ENCODE measurements at places on chromosomes 7 and 10.

DNA sequence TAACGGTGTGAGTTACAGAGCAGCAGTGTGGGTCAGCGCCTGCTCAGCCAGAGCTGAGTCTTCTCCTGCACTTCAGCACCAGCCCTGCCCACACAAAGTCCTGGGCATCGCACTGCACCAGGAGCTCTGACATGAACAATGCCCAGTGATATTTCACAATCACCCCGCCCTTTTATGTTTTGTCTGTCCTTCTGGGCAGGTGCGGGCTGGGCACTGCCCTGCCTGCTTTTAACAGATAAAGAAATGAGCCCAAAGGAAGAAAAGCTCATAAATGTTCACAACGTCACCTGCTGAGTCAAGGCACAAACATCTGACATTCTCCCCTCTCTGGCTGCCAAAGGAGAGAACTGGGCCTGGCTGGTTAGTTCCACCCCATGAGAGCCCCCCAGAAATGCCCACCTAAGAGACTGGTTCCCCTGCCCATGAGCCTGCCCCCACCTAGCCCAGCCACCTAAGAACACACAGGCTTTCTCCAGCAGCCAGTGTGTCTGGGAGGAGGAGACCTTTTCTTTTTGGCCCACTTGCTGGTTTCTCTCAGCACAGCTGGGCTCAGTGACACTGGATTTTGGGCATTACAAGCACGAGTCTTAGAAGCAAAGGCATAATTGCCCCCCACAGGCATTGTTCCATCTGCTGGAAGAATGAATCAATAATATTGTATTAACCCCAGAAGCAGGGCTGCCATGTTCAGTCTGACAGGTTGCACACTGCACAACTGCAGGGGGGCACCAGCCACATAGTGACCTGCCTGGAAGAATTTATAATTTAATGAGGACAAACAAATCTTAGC lies 22.3 kb downstream of the CALML3 start:
- DNase-seq: no peak

DNA sequence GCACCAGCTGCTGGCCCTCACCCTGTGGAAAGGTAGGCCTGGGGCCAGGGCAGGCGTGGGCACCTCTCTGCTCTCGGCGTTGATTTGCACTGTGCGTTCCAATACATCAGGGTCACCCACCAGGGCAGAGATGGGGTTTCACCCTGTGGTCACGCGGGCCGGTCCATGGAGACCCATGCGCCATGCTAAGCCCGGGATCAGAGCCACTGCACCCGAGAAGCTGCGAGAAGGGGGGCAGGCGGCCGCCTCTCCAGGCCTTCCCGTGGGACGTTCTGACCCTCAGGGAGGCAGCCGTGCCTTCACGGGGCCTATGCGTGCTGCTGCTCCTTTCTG lies 11.1 kb downstream of the GET4 start:
- no peak for DNase-seq

DNA sequence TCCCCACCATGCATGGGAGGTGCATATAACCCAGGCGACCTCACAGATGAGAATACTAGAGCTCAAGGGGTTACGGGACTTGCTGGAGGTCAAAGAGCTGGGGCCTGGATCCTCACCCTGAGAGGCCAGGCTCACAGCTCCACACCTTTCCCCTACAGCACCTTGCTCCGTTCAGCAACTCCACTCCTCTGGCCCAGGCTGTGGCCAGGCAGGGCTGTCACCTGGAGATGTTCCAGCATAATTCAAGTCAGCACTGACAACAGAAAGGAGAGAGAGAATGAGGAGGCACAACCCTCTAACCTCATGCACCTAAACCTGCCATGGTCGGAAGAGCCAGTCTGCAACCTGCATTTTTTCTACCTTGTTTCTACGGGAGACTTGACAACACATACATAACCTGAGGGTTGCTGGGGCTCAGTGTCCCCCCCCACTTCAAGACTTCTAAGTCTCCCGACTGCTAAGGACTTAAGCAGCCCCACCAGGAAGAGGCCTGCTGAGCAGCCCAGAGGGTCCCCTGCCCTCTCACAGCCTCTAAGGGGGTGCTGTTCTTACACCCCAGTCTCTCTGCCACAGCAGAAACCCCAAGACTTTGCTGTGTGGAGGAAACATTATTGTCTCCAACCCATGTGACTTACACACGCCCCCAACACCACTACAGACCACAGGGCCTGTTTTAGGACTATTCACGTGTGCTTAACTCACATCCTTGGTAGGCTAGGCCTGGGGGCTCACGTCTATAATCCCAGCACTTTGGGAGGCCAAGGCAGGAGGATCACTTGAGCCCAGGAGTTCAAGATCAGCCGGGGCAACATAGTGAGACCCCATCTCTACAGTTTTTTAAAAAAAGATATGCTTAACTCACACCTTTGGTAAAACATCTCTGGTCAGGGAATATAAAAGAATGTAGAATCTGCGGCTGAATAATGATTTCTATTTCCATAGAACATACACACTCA lies 175.6 kb downstream of the FAM107B start:
- DNase-seq: no peak

DNA sequence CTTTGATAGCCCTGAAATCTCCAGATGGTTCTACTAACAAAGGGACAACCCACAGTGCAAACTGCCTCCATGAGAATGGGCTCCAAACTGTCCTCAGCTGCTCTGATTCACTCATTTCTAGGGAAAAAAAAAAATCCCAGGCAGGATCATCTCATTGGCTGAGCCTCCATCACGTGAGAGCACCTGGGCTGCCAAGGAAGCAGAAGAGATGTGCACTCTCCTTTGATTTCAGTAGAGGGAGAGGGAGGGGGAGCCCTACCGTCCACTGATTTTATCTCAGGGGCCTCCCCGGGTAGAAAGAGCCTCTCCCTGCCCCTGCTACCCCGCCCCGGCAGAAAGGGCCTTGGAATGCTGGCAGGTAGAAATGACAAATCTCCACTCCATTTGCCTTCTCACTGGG lies 725.4 kb downstream of the PHTF2 start:
- DNase-seq: no peak

DNA sequence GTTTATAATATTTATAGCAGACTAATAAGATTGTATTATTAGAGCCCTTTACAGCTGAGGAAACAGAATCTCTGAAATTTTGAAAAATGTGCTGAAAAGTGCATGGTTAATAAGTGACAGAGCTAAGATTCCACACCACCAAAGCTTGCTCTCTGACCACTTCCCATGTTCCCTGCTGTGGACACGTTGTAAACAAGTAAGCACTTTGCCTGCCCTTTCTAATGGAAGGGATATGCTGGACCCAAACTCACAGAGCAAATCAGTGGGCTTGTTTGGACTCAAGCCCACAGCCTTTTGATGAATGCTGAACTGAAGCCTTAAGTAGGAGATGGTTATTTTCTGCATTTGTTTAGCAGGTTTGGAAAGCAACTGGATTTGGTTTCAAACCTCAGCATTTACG lies 214.0 kb upstream of the TMEM72 start:
- DNase-seq: no peak

DNA sequence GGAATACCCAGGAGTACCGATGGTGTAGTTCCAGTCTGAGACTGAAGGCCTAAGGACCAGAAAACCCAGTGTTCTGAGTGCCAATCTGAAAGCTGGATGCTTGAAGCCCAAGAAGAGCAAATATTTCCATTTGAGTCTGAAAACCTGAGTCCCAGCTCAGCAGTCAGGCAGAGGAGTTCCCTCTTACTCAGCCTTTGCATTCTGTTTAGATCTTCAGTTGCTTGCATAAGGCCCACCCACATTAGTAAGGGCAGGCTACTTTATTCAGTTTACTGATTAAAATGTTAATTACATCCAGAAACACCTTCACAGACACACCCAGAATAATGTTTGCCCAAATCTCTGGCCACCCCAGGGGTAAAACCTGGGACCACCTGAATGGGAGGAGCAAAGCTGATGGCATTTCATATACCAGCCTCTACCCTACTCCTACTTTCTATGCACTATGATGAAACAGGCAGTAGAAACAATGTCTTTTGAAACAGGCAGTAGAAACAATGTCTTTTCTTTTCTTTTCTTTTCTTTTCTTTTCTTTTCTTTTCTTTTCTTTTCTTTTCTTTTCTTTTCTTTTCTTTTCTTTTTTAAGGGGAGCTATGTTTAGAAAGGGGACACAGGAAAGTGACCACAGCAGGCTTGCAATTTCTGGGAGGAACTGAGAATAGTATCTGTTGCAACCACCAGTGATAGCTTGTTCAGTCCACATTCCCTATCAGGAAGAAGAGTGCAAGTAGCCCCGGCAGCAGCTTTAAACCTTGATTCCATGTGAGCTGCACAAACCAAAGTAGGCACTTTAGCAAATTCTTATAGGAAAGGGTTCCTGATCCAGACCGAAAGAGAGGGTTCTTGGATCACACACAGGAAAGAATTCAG lies 30.6 kb downstream of the FAM237B start:
- DNase-seq: no peak

- DNase-seq: no peak
These were observed 2.4 kb downstream of the LRIT1 start for GRCh38 chr10:84238909-84239308.

DNA sequence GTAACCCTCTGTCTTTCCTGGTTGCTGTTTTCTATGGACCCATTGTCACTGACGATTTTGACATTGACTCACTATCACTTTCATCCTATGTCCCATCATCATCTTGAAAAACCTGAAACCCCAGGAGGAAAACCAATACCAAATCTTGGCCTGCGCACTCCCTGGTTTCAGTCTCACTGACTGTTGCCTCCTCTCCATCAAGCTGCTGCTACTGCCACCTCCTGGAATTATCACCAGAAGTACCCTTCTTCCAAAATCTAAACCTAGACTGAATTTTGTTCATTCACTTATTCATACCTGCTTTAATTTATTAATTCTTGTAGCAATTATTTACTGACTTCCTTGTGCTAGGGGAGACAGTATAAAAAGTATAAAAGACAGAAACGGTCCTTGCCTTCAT lies 44.5 kb upstream of the ACBD5 start:
- peak; percentile 6 for DNase-seq

DNA sequence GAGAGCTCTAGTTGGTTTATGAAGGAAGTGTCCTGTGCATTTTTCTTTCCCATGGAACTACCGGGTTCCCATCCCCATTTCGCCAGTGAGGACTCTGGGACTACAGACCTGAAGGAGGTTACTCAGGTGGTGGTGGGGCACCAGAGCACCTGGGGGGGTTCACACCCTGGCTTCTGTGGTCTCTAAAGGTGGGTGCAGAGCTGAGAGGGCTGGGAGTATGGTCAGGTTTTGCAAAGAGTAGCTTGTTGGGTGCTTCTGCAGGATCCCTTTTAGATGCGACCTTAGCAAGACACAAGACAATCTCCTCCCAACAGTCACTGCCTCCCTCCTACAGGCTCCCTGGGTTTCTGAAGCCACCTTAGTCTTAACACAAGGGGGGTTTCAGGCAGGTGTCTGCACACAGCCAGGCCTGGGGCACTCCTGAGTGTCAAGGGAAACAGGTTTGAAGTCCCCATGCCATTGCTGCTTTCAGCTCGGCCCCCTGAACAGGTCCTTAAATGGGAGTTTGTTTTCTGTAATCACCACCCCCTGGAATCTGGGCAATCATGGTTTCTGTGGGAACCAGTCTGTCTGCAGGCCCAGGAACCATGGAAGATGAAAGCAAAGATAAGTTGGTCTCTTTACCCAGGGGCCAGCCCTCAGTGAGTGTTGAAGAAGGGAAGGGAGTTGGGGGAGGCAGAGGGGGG lies 9.9 kb upstream of the CXCL12 start:
- no peak for DNase-seq

DNA sequence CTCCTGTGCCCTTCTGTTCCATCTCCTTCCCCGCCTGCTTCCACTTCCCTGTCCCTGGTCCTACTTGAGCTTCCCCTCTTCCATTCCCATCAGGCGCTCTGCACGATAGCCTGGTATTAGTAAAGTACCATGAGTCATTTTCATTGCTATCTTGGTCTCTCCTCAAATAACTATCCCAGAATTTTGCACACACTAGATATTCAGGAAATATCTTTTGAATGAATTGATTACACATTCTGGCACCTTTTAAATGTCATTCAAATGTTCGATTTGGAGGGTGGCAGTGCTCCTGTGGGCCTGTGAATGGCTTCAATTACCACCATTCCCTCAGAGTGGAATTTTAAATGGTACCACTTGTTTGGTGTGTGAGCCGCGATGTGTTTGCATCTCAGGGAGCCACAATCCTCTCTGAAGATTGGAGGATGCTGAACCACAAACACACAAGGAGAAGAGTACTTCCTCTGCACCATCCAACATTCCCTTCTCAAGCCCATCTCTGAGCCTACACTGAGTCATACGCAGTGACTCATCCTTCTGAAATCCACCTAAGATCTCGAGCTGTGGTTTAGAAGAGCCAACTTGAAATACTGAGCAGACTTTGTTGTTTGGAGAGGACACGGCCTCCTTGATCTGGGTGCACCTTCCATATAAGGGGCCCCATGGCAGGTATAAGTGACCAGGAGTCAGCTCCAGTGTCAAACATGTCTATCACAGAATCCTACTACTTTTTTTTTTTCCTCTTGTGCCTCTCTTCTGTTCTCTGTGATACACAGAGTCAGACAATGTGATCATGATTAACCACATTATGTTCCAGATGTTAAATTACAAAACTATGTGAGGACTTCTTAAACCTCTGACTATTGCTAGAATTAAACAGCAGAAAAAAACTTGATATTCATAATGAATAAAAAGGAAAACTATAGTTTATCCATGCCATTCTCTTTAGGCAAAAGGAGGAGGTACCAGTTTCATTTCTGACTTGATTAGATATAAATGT lies 81.9 kb downstream of the BMPER start:
- DNase-seq: no peak

- DNase-seq: no peak
These were observed 9.9 kb downstream of the ST7 start for GRCh38 chr7:116963234-116963633.

GRCh38 chr7:149248777-149249176 lies 9.3 kb downstream of the ZNF212 start:
- no peak for DNase-seq

- no peak for DNase-seq
These were observed 17.8 kb downstream of the HNRNPA2B1 start for GRCh38 chr7:26182706-26183105.

GRCh38 chr7:15096853-15097252 lies 194.3 kb upstream of the DGKB start:
- DNase-seq: no peak

DNA sequence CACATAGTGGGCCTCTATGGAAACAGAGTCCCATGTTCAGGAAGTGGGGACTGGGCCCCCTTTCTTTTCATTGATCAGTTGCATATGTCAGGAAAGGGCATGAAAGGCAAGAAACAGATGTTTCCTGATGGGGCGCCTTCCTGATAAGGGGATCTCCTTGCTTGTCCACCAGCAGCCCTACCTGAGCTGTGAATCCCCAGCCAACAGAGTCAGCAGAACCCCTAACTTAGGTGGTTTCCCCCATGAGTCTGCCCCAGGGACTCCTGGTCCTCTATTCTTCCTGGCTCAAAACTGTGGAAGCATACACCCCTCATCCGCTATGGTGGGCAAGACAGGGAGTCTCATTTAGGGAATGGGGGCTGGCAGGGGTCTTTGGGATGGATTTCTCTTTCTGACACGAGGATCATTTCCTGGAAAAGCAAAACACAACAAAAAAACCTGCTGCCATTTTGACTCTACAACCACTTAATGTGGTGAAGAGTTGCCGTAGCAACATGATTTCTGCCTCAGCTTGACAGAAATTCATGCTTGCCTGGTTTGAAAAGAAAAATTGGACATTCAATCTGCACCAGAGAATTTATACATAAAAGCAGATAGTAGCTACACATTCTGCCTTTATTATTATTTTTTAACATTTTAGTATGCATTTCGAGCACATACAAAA lies 119.8 kb downstream of the SPAG6 start:
- no peak for DNase-seq

GRCh38 chr10:89518876-89519842 lies 16.2 kb downstream of the SLC16A12 start:
- no peak for DNase-seq

Data from activated CD4-positive, alpha-beta T cell treated with anti-CD3 and anti-CD28 coated beads, Interleukin-2, amount 50 U/mL, for 4 hours (primary cell).